NCI-H460 (cell line): ENCODE measurements at places on chromosomes 5 and 9. TPM values are rescaled to one million over a fixed set of nuclear protein-coding genes. Genes with fewer than 3 reads are reported as not detected.

PTGDS gene
- total RNA-seq: not detected in 2 replicates

FOXD4L4 gene
- 0.07 TPM in 1 of 2 replicates, not detected in the other for total RNA-seq

LRRC70 gene
- total RNA-seq: 0.54 and 0.75 TPM in 2 replicates

GGTA1 gene
- total RNA-seq: not detected in 2 replicates

ARHGEF39 gene
- 5.0 and 7.5 TPM in 2 replicates for total RNA-seq
